Stimulated activated CD4-positive, alpha-beta T cell treated with anti-CD3 and anti-CD28 coated beads, Interleukin-4, amount 100 ng/mL, for 48 hours (primary cell): ENCODE measurements at places on chromosomes 11 and 22.

DNA sequence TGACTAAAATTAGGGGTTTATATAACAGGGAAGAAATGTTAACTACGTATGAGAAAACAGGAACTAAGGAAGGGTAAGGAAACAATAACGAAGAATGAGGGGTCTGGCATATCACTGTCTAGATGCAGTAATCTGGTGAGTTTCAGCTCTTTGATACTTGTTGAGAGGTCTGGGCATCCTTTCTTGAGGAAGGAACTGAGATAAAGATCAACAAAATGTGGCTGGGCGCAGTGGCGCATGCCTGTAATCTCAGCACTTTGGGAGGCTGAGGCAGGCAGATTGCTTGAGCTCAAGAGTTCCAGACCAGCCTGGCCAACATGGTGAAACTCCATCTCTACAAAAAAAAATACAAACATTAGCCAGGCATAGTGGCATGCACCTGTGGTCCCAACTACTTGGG is 2.7 kb downstream of the DCDC1 start:
- DNase-seq = no peak

- no peak for DNase-seq
Observed at GRCh38 chr11:60912223-60912850, 1.6 kb upstream of the TMEM109 start.

- no peak for DNase-seq
Observed at GRCh38 chr11:17859552-17859951, 125.0 kb downstream of the KCNC1 start.

- no peak for DNase-seq
Observed at GRCh38 chr11:91365986-91366585, 858.5 kb upstream of the FAT3 start.
